ENCODE measurements at places on chromosomes 11 and 22.

GRCh38 chr22:50040717-50041116, 17.4 kb downstream of the TTLL8 start:
- no peak for DNase-seq

DNA sequence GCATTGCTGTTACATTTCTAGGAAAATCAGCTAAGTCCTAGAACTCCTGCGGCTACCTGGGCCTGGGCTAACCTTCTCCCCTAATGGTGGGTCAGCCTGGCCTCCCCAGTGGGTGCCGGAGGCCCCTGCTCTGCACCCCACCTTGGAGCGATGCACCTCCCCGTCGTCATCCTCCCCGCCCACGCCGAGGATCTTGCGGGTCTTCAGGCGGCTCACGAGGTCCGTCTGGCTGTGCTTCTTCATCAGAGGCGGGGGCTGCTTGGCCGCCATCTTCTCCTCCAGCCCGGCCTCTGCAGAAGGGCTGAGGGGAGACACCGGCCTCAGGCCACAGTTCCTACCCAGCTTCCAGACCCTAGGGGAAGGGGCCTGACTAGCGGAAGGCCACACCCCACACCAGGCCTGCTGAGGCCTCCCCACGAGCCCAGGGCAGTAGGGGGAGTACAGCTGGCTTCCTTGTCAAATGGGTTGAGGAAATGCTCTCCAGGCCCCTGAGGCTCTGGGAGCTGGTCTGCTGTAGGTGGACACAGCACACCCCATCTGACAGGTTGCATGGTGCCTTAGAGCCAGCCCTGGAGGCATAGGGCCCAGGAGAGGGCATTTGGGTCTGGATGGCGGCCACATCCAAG, 12.5 kb downstream of the TP53I11 start:
- DNase-seq: no peak

GRCh38 chr11:3641191-3641590, 601 bp downstream of the ART5 start:
- no peak for DNase-seq

DNA sequence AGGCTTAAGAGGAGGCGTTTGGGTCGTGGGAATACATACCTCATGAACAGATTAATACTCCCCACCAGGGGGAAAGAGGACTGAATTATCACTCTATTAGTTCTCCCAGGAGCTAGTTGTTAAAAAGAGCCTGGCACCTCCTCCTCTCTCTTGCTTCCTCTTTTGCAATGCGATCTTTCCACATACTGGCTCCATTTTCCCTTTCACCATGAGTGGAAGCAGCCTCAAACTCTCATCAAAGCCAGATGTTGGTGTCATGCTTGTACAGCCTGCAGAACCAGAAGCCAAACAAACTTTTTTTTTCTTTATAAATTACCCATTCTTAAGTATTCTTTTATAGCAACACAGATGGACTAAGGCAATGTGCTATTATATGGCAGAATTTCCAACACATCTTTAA, 258.5 kb downstream of the FAM76B start:
- no peak for DNase-seq

GRCh38 chr11:21285104-21285503, 615.7 kb downstream of the NELL1 start:
- DNase-seq: no peak

DNA sequence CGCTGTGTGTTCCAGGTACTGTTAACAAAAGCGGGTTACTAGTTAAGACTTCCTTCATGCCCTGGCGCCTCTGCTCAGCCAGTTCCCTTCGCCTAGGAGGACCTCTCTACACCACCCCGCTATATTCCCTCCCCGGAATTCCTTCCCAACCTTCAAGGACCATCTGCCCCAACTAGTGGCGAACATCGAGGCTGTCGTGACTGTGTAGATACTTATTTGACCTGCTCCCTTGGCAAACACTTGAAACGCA, 450 bp upstream of the BCL2L13 start:
- no peak for DNase-seq

GRCh38 chr11:15737320-15737719, 619.0 kb downstream of the SOX6 start:
- no peak for DNase-seq

DNA sequence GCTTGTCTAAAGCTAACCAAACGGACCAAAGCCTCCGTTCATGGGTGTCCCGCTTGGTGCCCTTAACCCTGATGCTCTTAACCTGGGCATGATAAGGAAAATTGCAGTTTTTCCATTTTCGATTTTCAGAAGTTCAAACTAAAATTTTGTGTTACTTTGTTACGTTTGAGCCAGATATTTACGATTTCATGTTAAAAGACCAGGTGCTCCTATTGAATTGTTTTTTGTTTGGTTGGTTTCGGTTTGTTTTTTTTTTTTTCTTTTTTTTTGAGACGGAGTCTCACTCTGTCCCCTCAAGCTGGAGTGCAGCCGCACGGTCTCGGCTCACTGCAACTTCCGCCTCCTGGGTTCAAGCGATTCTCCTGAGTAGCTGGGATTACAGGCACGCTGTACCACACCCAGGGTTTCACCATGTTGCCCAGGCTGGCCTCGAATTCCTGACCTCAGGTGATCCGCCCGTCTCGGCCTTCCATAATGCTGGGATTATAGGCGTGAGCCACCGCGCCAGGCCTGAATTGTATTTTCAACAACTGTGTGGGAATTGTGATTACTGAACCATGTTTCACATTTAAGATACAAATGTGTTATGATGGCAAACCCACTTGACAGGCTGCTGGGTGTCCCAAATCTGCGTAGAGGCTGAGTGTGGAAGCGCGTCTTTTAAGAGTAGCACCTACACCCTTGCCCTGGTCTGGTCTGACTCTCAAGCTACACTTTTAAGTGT, 864 bp upstream of the USP28 start:
- DNase-seq: no peak

DNA sequence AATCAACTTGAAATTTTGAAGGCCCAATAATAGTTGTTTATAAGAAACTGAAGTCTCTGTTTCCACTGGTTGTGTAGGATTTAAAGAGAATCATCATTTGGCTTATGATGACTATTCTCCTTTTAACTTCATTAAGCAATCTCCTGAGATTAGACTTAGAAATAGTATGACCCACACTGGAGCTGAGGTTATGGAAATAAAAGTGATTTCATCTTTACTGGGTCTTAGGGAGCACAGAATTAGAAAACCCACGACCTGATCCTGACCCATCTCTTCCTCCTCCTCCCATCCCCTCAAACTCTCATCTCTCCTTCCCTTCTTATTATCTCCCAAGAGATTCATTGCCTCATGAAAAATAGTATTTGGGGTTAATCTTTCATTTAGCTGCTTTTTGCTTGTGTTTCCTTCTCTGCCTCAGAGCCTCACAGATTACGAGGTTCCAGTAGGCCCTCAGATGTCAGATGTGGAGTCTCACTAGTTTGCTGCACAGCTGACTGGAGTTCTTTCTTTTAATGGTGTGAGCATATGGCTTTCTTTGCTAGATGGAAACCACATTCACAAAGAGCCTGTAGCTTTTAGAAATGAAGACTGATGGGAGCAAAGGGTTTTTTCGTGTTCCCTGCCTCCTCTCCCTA, 85.0 kb downstream of the ALX4 start:
- DNase-seq: no peak

DNA sequence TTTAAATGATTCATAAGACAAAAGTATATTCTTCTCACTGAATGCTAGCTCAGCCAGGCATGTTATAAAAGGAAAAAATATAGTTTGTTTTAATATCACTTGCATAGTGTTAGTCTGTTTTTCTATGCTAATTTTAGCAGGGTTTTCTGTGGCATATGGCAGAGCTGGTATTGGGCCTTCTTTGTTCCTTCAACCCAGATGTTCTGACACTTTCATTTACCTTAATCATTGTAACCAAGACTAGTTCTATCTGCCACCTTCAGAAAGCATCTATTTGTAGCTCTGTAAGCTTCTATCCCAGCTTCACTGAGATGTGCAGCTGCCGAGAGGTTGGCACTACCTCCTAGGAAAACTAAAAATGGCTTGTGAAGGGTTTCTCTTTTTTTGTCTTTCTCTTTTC, 338.7 kb downstream of the GUCY1A2 start:
- no peak for DNase-seq

GRCh38 chr11:114233755-114234154, 62.4 kb upstream of the NNMT start:
- DNase-seq: no peak

DNA sequence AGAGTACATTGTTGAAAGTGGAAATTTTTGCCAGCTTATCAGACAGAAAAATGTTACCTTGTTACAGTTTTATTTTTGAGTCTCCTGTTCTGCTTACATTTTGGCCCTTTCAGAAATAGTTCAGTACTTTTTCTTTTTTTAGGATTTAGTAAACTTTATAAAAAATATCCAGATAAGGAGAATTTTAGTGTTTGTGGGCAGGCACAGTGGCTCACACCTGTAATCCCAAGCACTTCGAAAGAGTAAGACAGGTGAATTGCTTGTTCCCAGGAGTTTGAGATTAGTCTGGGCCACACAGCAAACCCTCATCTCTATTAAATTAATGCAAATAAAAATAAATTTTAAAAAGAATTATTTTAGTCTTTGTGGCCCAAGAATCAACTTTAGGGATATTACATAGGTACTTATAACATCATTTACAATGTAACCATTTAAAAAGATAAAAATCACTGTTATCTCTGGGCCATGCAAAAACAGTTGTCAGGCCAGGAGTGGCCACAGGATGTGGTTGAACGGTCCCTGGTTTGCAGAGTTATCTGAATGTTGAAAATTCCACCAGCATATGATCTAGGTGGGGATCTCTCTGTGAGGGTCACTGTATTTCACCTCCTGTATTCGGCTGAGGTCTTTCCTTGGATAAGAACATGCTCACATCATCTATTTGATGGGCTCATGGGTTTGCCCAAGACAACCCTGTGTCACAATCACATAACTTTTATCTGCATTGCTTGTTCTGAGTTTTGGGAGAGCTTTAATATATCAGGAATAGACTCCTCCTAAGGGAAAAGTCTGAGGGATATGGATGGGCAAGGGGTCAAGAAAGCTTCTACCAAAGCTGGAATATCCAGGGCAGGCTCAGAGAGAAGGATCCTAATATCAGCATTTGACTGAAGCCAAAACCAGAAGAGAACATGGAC, 91.5 kb downstream of the GGTLC2 start:
- DNase-seq: no peak

- DNase-seq: no peak
Measured at GRCh38 chr11:74689666-74690065, 41.6 kb downstream of the CHRDL2 start.

GRCh38 chr22:45754822-45755221, 83.2 kb downstream of the ATXN10 start:
- no peak for DNase-seq

DNA sequence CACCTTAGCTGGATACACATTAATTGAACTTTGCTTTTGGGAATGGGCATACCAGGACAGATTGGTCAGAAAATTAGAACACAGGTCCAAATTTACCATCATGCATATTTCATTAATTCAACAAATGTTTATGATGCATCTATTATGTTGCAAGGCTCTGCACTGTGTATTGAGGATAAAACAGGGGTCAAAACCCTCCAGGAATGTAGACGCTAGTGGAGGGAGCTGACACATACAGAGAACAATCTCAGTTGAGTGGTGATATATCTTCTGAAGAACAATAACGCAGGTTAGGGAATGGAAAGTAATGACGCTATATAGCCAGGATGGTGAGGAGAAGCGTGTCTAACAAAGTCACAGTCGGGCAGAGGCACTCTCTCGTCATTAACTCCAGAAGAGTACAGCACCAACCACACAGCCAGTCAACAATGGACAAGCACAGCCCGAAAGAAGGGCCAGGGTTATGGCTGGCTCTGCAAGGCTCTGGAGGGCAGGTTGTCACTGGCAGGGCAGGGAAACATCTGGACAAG, 3.8 kb downstream of the FLI1 start:
- DNase-seq: no peak

- DNase-seq: no peak
Measured at GRCh38 chr11:3903207-3903896, 47.9 kb downstream of the STIM1 start.

DNA sequence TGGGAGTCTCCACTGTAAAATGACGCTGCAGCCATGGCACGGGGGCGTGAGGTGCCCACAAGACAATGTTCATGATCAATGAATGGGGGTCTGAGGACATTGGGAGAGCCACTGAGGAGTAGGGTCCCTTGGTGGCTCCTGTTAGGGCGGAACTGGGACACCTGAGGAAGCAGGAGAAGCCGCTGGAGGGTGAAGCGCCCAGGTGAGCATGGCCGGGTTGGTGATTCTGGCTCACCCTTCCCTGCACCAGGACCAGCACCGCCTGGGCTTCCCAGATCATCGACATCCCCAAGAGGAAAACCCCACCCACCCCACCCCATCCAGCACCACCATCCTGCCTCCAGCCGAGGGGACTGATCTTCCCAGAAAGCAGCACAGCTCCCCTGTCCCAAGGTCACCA, 30.6 kb downstream of the SHANK2 start:
- no peak for DNase-seq

GRCh38 chr11:23021287-23021863, 161.1 kb upstream of the CCDC179 start:
- DNase-seq: peak; percentile 24

- no peak for DNase-seq
Measured at GRCh38 chr22:35821654-35822053, 104.0 kb downstream of the APOL5 start.

DNA sequence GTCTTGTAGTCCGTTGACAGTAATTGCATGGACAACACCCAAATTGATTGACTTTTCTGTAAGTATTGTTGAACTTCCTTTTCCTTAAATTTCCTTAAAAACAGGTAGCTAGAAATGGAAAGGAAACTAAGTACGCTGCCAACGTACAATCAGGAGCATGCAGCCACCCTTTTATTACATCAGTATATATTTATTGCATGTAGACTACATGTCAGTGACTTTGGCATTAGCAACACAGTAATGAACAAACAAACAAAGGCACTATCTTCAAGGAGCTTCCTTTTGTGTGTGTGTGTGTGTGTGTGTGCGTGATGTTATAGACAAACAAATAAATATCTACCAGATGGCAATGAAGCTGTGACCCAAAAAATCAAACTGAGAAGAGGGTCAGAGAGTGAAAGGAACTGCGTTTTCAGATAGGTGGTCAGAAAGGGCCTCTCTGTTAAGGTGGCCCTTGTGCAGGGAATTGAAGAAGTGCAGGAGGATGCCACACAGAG, at the start of gene OR9Q1:
OR9Q1 (plus strand) TSS at position 447 of the 497 bp plus-strand sequence. CDS start 155,564 bp downstream, outside the sequence.
- DNase-seq: no peak

GRCh38 chr11:45182902-45183301, 36.5 kb downstream of the PRDM11 start:
- no peak for DNase-seq

- DNase-seq: no peak
Measured at GRCh38 chr11:76574406-76574805, 96.1 kb downstream of the LRRC32 start.

GRCh38 chr11:36509201-36509639, 852 bp downstream of the TRAF6 start:
- no peak for DNase-seq

GRCh38 chr11:110323786-110324185, 27.4 kb upstream of the RDX start:
- no peak for DNase-seq

GRCh38 chr11:33703234-33703633, 2.6 kb upstream of the C11orf91 start:
- no peak for DNase-seq

DNA sequence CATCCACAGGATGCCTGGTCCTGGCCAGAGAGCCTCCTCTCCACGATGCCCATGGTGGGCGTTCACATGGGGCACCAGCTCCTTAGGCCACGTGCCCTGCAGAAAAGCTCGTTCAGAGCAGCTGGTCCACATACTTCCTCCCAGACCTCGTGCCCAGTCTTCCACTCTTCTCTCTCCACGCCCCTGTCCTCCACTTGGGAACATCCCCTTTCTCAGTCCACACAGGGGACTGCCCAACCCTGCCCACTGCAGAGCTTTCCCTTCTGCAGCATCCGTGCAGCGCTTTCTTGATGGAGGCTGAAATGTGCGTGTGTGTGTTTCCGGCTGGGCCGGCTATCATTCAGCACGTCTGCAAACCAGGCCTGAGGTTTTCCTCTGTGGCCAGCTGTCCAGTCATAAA, 11.3 kb downstream of the TPCN2 start:
- no peak for DNase-seq
